ENCODE measurements at places on chromosomes 16 and 17. TPM values are rescaled to one million over a fixed set of nuclear protein-coding genes. Genes with fewer than 3 reads are reported as not detected.
A peak's percentile ranks its signal among the peaks of the same experiment; 100 is the strongest.

GRCh38 chr17:4696437-4696805 is 7.5 kb downstream of the PELP1 start:
- DNase-seq: no peak

- DNase-seq: no peak
Observed at GRCh38 chr17:79126139-79126538, 51.5 kb downstream of the ENGASE start.

- peak; percentile 26 for DNase-seq
Observed at GRCh38 chr16:496097-496886, 31.2 kb upstream of the CAPN15 start.

- DNase-seq: no peak
Observed at GRCh38 chr17:16953347-16953746, 18.6 kb downstream of the TNFRSF13B start.

DNA sequence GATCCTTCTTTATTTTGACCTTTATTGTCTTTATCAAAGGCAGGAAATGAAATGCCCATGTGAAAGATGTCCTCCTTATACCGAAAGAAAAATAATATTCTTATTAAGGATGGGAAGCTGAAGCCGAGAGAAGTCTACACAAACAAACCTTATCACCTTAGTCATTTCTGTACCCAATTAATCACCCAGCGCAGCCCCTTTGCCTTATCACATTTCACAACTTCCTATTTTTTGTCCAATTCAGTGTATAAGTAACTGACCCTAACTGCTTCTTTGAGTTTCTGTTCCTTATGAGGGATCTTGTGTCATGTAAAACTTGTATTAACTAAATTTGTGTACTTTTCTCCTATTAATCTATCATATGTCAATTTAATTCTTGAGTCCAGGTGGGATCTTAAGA is 16.4 kb upstream of the CCL23 start:
- peak; percentile 11 for DNase-seq

- DNase-seq: peak; percentile 54
Observed at GRCh38 chr17:79978548-79978855, 57.2 kb downstream of the TBC1D16 start.

GRCh38 chr16:7849841-7850240 is 517.2 kb downstream of the RBFOX1 start:
- DNase-seq: no peak

DNA sequence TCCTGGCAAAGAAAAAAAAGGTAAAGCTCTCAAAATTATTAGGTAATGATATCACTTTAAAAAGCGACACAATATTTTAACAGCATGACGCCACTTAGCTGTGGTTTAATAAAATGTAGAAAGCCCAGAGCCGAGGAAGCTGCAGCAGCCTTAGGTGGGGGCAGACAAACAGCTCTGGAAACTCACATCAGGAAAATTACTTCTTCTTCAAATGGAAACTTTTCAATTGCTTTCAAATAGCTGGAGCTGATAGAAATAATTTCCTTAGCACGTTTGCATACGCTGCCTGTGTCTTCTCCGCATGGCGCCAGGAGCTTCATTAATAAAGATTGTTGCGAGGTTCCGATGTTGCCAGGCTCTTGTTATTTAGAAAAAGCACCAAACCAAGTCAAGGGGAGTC is 835.3 kb upstream of the EEF2KMT start:
- DNase-seq: no peak

DNA sequence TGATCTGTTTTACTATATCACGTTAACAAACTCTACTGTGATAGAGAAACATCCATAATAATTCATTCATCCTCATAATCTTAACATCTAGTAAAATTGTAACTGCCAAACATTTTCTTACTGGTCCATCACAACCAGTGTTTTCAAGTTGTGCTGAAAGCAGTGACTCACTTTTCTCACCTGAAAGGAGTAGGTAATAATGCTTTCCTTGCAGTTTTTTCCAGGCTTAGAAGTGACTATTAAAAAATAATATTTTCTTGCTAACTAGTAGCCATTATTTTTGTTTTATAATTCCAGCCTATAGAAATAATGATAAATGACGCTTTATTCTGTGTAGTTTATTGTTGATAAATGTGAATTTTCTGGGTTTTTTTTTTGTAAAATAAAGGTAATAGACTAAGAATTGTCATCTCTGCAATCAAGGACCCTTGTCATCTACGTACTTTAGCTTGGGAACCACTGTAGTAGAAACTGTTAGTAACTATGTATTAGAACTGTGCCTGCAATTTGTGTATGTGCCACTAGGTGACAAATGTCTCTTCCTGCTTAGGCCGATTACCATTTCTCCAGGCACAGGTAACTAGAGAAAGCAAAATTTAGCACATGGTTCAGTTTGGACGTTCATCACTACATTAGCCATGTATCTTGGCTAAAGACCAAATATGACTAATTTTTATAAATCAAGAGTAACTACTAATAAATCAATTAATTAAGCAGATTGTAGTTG is 409.4 kb upstream of the ERCC4 start:
- DNase-seq: no peak

The UTS2R gene
- not detected for polyA plus RNA-seq

The CLDN7 gene
- polyA plus RNA-seq: 24.9 TPM

The ATP2A3 gene
- polyA plus RNA-seq: 0.37 TPM

All from endothelial cell of umbilical vein (primary cell).